Stimulated activated CD8-positive, alpha-beta memory T cell treated with anti-CD3 and anti-CD28 coated beads, Interleukin-7, amount 100 ng/mL, for 24 hours (primary cell): ENCODE measurements at places on chromosomes 2 and 18.

DNA sequence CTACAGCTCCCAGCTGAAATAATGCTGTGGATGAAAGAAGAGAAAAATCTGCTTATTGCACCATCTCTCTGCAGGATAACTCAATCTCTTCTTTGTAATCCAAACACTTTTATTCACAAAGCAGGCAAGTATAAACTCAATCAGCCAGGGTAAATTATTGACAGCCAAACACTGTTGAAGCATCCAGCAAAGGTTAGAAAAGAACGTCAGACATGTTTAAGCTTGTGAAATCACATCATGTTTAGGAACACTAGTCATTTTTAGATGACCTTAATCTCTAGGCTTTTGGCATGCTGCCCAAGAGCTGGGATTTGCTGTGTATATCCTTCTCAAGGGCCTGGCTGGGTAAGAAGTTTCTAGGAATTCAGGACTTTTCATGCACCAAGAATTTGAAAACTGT is 1148.1 kb upstream of the FANCL start:
- no peak for DNase-seq

DNA sequence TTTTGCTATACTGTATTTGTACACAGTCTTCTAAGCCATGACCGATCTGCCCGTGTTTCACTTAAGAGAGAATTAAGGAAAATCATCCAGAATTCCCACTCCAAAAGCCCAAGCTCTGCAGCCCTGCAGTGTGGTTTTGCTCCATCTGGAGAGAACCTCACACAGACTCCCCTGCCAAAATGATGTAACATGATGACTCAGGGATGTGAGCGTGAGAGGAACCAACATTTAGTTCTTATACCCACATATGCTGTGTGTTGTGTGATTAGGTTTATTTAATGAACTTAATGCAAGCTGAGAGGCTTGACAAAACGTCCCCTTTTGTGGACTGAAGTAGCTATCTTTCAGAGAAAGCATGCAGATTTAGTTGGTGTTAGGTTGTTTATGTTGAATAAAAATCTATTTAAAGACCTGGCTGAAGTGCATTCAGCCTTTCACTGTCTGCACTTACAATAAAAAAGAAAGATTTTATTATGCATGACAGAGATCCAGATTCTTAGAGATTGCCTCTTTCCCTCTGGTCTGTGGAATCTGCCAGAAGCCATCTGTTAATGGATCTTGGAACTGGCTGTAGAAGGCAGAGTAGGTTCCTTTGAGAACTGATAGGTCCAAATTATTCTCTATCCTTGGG is 6.3 kb downstream of the RAB12 start:
- no peak for DNase-seq

- no peak for DNase-seq
These were observed 630.1 kb upstream of the PIK3C3 start for GRCh38 chr18:41324934-41325333.

DNA sequence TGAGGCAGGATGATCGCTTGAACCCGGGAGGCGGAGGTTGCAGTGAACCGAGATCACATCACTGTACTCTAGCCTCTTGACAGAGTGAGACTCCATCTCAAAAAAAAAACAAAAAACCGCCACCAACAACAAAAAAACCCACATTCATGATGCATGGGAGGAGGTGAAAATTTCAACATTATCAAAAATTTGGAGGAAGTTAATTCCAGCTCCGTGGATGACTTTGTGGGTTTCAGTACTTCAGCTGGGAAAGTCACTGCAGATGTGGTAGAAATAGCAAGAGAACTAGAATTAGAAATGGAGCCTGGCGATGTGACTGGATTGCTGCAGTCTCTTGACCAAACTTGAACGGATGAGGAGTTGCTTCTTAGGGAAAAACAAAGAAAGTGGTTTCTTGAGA is 74.3 kb downstream of the PRKCE start:
- no peak for DNase-seq

DNA sequence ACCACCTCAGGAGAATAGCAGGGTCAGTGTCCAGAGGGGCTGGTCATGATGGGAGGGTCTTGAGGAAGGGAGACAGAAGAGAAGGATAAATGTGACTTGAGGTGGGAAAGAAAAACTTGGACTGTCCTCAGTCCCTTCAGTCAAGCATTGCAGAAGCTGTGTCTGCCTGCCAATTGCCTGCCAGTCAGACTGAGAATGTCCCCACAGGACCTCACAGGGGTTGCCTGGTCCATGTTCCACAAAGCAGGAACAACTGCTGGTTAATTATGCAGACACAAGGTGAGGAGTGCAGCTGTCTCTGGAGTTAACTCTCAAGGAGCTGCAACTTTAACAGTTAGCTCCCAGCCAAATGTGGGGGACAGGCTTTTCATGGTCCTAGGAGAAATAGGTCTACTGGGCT is 75.7 kb downstream of the TRIM43 start:
- DNase-seq = no peak

GRCh38 chr18:5842653-5843052 is 52.7 kb downstream of the TMEM200C start:
- no peak for DNase-seq

GRCh38 chr2:42614838-42615237 is 46.4 kb downstream of the MTA3 start:
- no peak for DNase-seq

- DNase-seq = no peak
These were observed 11.6 kb downstream of the PDE6D start for GRCh38 chr2:231769170-231770136.

GRCh38 chr2:86331384-86331783 is 6.0 kb downstream of the REEP1 start:
- DNase-seq = no peak

DNA sequence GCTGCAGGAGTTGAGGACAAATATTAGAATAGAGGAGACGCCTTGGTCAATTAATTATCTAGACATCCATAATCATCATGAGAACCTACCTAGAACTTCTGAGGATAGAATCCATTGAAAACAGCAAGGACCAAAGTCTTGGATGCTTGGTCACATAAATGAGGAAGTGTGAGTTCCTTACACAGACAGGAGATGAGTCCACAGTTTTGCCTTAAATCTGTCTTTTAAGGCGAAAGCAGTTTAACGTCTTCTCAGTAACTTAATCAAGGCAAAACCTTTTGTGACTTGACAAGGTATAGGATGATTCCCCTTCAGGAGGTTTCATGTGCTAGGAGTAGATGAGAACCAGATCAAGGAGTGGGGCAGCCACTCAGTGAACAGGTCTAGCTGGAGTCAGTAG is 1783.2 kb upstream of the CELF4 start:
- no peak for DNase-seq

DNA sequence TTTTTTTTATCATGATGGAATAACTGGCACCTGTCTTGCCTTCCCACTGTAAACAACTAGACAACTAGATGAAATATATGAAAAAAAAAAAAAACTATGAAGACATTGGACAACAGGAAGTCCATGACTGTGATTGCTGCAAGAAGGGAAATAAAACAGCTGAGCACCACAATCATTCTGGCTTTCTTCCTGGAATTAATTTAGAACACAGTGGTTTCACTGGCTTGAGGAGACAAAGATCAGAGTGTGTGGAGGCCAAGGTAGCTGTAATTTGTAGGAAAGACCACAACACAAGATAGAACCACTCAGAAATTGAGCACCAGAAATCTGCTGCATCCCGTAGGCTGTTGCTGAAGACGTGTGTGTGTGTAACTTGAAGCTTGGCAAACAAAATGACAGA is 121.1 kb upstream of the PID1 start:
- no peak for DNase-seq

- no peak for DNase-seq
These were observed 2.9 kb upstream of the KCNG2 start for GRCh38 chr18:79794846-79795245.

DNA sequence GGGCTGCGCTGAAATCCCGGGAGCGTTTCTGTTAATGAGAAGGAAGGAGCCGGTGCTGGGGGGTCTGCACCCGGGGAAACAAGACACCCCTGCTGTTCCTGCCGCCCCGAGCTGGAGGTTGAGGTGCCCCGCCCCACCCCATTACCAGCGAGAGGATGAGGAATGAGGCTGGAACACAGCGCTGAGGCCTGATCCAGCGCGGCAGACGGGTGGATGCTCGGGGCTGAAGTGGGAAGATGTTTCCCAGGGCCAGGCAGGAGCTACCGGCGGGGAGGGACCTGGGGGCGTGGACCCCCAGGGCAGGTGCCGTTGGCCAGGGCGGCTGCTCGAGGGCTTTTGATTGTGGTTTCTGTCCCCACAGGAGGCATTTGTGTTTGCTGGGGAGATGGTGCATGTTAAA is 134.3 kb upstream of the CTDP1 start:
- no peak for DNase-seq

GRCh38 chr2:158101384-158101926 is at the start of gene UPP2:
TSS of gene UPP2 (plus strand) at chr2:158101876. CDS start at chr2:158102064, 188 bp downstream.
- no peak for DNase-seq

DNA sequence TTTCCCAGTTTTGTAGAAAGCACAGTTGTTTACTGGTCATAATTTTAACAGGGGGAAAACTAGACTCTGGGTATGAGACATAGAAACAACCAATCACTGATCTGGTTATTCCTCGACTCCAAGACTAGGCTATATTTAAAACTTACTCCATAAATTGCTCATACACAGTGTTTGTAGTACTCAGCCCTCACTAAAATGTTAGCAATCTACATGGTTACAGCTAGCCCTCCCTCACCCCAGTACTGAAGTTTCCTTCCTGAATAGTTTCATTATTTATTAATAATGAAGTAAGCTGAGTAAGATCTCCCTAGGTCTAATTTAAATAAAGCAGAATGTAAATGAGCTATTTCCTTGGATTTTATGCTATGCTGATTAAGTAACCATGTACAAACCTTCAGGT is 275.1 kb downstream of the CDH20 start:
- no peak for DNase-seq

DNA sequence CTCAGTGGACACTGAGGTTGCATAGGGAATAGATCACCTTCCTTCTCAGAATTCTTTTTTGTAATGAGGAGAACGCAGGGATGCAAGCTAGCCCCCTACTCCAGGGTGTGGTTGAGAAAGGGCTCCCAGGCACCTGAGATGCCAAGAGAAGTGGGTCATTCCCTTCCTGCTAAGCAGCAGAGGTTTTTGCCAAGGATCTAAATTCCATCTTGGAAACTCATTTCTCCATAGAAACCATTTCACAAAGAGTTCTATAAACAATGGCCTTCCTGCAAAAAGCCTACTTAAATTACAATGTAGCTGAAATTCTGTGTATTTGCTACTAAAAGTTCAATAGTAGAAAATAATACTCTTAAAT is 3.7 kb upstream of the PPP3R1 start:
- no peak for DNase-seq

DNA sequence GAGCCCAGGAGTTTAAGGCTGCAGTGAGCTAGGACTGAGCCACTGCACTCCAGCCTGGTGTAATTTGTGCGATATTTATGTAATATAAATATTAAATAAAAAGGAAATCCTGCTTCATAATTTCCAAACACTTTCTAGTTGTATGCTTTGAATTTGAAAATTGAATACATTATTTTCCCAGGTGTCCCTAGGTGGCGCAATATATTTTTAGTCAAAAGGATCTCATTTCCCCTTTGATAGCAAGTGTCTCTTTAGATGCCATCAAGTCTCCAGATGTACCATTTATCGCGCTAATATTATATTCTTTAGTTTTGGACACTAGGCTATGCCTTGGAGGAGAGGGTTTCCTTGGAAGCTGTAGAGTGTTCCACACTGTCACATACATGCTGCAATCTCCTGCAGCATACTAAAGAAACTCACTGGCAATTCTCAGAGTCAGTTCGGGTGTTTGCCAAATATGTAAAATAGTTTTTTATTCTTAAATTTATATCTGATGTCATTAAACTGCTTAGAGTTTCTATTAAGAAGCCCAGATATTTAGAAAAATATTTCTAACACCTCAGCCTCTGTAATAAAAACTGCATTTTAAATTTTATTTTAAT is 5.6 kb upstream of the WDR7 start:
- DNase-seq = no peak

GRCh38 chr2:186907897-186908296 is 58.9 kb upstream of the ZSWIM2 start:
- DNase-seq = no peak

- DNase-seq = no peak
These were observed 35.5 kb downstream of the TGFBRAP1 start for GRCh38 chr2:105294046-105294445.

DNA sequence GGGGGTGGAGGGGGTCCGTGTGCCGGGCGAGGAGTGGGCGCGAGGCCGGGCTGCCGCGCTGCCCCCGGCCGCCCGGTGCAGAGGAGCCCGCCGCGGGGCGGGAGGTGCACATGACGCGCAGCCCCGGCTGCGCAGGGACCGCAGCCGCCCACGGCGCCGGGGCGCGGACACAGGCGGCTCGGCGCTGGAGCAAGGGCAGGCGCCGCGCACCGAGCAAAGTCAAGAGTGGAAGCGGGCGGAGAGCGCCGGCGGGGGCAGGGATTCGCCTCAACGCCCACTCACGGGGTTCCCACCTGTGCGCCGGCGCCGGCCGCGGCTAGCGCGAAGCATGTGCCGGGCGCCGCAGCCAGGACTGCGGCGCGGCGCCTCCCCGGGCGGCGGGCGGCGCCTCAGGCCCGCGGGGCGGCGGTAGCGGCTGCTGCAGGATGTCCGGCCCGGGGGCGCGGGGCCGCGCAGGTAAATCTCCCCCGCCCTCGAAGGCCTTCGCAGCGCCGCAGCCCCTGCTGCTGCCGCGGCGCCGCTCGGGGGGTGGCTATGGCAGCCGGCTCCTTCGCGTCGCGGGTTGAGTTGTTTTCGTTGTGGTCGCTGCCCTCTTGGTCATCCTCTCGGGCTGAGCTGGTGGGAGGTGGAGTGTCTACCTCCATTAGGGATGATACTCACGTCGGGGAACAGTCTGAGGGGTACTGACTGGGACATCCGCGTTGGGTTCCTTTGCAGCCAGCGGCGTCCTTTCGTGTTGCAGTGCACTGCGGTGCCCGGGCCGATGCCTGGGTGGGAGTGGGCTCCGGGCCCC is 216.3 kb upstream of the DTNA start:
- DNase-seq = no peak

GRCh38 chr2:197152451-197153228 is 157.9 kb downstream of the ANKRD44 start:
- DNase-seq = no peak

DNA sequence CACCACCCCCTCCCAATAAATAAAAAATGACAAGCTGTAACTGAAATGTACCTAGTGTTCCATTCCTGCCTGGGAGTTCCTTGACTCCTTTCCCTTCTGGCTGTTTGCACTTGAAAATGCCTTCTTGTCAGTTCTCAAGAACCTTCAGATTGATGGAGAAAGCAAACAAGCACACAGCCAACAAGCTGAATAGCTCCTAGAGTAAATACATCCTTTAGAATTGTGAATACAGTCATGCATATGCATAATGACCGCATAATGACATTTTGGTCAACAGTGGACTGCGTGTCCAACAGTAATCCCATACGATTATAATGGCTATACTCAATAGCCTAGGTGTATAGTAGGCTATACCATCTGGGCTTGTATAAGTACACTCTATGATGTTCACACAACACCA is 97.0 kb downstream of the LYPD6 start:
- no peak for DNase-seq

DNA sequence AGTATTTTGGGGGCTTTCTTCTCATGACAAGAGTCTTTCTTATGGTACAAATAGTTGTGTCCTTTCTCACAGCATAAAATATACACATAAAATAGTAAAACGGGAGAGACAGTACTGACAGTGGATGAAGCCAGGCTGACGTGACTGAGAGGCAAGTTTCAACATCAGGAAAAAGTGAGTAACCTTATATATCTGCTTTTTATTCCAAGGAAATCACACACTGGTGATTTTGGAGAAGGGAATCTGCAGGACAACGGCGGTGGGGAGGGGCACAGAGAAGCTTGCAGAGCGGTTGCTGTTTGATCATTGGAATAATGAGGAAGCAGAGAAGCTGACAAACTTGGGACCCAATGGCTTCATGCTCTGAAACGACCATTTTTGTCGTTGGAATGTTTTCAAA is 130.6 kb upstream of the ZNF236 start:
- DNase-seq = no peak
